Heart right ventricle (tissue), 16 donors: ENCODE measurements at places on chromosomes 12 and 14. TPM values are rescaled to one million over a fixed set of nuclear protein-coding genes. Genes with fewer than 3 reads are reported as not detected.

The REP15 gene
- total RNA-seq, result 7.1 TPM

The PPFIBP1 gene
- total RNA-seq, result 343 TPM

The CD4 gene
- 4.1 TPM for total RNA-seq

The POTEM gene
- not detected for total RNA-seq

The FANCM gene
- 3.9 TPM for total RNA-seq

The PIK3C2G gene
- total RNA-seq, result not detected

The OR4K15 gene
- total RNA-seq, result not detected

The SLC39A5 gene
- total RNA-seq, result not detected

The FUT8 gene
- 9.5 TPM for total RNA-seq

The AVPR1A gene
- total RNA-seq, result 1.5 TPM

DNA sequence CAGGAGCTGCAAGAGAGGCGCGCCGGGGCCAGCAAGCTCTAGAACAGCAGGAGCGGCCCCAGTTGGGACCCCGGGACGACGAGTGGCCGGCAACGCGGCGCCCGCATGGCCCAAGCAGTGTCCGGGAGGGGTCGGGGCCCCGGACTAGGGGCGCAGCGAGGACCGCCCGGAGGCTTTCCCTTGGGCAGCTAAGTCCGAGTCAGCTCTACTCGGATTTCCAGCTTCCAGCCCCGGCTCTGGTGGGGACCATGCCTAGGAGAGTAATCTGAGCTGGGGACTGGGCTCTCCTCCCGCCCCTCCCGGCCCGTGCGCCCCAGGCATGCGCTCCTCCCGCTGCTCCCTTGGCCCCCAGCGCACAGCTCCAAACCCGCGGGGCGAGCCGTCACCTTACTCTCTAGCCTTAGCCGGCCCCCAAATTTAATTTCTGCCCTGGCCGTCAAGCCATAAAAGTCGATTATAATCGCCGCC is 41.6 kb upstream of the CAPRIN2 start:
- DNase-seq, result no peak

DNA sequence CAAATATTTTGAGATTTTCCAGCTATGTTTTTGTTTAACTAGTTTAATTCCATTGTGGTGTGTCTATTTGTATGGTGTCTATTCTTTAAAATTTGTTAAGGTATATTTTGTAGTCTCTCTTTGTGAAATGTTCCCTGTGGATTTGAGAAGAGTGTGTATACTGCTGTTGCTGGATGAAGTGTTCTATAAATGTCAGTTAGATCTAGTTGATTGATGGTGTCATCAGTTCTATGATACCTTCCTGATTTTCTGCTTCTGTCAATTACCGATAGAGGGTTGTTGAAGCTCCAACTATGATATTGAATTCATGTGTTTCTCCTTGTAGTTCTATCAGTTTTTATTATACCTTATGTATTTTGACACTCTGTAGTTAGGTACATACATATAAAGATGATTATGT is 53.1 kb downstream of the FUT8 start:
- DNase-seq, result no peak

DNA sequence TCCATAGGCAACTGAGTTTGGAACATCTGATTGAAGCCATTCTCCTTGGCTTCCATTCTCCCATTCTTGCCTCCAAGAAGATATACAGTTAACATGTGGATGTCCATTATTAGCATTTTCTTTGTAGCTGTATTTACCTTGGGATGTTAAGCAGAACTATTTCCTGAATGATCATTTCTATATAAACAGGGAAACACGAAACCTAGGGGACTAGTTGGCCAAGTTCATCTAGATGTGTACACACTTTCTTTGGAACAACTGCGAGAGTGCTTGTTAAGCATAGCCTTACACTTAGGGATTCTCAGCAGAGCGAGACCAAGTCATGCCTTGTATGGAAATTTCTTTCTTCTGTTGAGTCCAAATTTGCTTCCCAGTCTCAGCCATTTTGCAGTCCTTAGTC is 42.1 kb downstream of the DRAM1 start:
- DNase-seq, result no peak

DNA sequence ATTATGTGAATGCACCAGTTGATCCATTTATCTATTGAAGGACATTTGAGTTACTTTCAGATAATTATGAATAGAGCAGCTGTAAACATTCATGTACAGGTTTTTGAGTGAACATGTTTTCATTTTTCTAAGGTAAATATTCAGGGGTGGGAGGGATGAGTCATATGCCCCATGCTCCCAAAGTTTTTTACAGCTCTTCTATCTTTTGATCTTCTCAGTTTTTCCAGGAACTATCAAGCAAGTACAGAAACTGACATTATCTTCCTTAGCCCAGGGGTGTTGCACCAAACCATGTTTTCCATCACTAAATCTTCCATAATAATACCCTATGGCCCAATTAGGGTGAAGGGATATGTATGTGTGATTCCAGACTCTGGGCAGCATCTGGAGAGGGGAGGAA is 384.5 kb downstream of the EMP1 start:
- DNase-seq, result no peak

DNA sequence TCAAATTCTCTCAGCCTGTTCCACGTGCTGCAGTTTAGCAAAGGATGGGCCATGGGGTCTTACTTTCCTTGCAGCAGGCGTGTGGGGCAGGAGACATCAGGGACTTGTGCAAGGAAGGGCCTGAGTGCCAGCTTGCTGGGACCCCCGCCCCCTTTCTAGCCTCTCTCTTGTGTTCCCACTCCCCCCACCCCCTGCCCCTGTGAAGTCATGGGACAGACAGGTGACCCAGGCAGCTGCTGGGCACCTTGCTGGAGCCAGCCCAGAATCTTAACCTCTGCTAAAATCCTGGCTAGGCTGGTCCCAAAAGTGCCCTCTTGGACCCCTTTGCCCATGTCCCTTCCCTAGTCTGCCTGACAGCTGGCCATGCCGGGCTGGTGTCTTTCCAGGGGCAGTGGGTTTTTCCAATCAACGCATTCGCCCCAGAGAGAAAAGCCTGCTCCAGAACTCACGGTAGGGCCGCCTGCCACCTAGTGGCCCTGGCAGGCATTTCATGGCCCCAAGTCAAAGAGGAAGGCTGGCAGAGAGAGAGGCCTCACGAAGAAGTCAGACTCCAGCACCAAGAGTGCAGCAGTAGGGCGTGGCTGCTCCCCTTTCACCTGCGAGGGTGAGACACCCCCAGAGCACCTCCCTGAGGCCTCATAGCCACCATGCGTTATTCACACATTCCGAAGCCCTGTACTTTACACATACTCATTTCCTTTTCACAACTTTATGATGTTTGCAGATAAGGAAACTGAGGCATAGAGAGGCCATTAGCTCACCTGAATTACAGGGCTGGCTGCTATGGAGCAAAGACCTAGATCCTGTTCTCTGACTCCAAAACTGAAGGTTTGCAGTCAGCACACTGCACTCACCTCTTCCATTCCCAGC is 67.4 kb downstream of the LGMN start:
- DNase-seq, result peak; percentile 64

GRCh38 chr14:34981743-34982420 is 910 bp upstream of the SRP54 start:
- no peak for DNase-seq

GRCh38 chr12:121918679-121919038 is 267 bp downstream of the CFAP251 start:
- DNase-seq, result no peak

DNA sequence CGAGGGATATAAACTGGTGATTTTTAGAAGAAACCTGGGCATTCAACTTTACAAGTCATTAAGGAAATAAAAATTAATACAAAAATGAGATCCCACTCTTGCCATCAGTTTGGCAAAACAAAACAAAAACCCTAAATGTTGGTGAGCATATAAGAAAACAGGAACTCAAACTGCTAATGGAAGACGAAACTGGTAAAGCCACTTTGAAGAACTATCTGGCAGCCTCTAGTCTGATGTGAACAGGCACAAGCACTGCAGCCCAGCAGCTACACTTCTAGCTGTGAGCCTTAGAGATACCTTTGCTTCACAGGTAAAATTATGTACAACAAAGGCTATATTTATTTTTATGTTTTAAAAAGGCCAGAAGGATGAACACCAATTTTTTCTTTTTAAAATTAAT is 459.6 kb downstream of the ZFP36L1 start:
- no peak for DNase-seq

- peak; percentile 16 for DNase-seq
Observed at GRCh38 chr14:93005838-93006237, 82.9 kb downstream of the CHGA start.

DNA sequence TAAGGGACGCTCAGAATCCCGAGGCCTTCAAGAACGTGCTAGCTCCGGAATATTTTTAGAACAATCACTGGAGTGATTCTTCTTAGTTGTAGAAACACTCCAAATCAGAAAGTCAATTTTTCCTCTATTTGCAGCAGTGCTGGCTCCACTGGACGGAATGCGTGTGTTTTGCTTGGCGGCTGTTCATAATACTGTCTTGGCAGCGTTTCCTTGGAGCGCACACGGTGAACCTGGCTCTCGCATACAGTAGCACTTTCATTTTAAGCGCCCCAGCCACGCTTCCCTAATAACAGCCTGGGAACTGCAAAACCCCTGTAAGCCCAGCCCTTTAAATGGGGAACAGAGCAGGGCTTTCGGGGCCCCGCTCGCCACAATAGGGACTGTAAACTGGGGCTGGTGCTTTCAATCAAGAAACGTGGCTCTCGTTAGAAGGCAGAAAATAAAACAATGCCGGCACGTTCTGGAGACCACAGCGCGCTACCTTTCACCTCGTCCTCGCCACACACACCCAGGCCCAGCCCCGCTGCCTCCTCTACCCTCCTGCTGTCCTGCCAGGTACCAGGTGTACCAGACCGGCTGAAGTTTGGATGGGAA is 79.9 kb downstream of the BCL11B start:
- DNase-seq, result peak; percentile 45

DNA sequence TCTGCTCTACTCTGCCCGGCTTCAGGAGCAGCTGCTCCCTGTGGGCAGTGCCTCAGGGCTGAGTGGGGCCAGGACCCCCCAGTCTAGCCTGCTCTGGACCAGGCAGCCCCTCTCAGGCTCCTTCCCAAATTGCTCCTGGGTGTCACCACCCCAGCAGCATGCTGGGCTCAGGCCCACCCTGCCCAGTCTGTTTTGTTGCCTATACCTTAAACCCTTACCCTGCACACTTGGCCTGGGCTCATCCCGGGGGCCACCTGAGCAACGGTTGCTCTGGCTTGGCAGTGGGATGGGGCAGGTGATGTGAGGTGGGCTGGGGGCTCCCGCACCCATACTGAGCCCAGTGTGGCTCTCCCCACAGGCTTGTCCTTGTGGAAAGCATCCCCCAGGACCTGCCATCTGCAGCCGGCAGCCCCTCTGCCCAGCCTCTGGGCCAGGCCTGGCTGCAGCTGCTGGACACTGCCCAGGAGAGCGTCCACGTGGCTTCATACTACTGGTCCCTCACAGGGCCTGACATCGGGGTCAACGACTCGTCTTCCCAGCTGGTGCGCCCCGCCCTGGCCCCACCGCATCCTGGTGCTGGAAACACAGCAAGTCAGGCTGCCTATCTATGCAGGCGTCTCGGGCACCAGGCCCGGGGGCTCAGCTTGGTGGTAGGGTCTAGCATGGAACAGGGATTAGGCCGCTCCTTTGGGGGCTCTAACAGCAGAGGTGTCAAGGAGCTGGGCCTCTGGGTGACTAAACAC is 3.9 kb downstream of the PLD4 start:
- DNase-seq, result no peak

- DNase-seq, result peak; percentile 93
Observed at GRCh38 chr12:111599453-111600204, 514 bp upstream of the ATXN2 start.

GRCh38 chr14:57508756-57509155 is 15.1 kb upstream of the CCDC198 start:
- no peak for DNase-seq

DNA sequence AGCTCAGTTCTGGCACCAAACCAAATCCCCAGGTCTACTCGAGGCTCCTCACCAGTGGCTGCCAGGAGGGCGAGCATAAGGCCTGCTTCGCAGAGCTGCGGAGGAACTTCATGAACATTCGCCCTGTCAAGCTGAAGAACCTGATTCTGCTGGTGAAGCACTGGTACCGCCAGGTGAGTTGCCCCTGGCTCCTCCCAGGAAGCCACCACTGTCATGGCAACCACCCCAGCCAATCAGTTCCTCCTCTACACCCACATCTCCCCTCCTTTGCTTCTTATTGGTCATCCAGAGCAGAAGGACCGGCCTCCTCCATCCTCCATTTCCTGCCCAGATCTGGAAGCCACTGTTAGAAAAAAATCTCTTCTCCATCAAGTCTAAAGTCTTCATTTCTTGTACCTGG is 17.2 kb upstream of the OAS2 start:
- no peak for DNase-seq

- no peak for DNase-seq
Observed at GRCh38 chr14:91351512-91351862, 66.1 kb downstream of the CCDC88C start.

GRCh38 chr14:36570065-36570464 is 12.3 kb downstream of the NKX2-8 start:
- no peak for DNase-seq

DNA sequence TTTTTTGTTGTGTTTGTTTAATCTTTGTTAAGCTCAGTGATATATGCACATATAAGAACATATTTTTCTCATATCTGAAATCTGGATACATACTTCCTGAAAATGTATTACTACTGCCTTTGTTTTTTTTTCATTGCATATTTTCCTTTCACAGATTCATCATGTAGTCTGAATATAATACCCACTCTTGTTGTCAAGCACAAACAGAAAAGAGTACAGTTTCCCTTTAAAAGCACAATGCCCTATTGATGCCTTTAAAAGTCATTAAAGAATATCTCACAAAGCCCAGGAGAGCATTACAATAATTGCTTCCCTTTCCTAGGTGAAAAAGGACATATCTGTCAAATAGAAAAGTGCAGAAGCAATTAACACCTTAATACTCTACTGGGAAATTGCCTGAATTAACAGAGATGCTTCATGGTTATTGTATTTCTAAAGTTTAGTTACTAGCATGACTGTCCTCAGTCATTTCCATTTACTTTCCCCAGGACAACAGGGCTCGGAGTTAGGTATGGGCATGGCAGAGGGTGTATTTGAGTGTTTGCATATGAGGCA is 107.4 kb downstream of the GRIP1 start:
- no peak for DNase-seq

DNA sequence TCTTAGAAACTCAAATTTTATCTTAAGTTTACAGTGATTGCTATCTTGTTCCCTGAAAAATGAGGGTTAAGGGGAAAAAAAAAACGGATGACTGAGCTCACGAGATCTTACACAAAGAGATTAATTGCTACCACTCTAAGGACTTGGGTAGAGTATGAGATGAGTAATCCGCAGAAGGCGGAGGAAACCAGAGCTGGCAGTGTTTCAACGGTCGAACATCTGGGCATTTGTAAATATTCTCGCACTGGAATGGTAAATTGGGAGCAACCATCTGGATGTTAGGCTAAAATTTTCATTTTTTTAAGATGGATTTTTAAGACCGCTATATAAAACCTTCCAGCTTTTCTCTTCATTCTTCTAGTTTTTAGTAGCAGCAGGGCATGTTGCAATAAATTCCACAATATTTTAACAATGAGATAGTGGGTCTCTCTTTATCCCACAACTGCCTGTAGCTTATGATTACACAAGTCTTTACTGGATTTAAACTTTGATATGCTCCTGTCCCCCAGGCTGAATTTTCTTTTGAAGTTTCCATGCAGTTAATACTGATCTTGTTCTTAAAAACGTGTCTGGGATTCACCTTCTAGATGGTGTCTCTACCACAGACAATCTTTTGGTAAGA is 1324.1 kb downstream of the AACS start:
- no peak for DNase-seq
